Memory B cell (primary cell): ENCODE measurements at places on chromosomes 6 and 20.
A peak's percentile ranks its signal among the peaks of the same experiment; 100 is the strongest.

DNA sequence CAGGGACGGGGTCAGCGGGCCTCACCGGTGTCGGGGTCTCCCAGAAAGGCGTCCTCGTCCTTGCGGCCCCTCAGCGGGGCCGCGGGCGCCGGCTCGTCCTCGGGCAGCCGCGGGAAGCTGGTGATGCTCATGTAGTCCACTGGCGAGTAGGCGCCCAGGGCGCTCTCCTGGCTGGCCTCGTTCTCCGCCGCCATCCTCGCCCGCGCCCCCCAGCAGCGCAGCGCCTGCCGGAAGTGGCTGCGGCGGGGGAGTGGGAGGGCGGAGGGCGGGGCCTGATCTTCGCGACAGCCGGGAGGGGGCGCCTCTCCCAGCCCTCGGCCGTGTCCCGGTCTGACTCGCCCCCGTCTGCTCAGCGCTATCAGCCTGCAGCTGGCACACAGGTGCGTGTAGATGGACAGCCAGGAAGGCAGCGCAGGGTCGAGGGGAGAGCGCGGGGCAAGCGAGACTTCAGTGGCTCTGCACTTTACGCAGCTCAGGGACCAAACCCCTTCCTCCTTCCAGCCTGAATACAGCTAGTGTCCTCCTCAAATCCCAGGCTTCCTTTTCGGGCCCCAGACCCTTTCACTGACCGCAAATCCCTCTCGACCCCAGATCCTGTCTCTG is at the start of gene GGT7:
Gene GGT7, minus strand, starts transcription at position 235 of the 603 bp plus-strand sequence. Its CDS starts 41 bp downstream, at position 194.
- peak; percentile 86 for DNase-seq

GRCh38 chr20:44067650-44068081 is 119.3 kb downstream of the JPH2 start:
- DNase-seq, result no peak

DNA sequence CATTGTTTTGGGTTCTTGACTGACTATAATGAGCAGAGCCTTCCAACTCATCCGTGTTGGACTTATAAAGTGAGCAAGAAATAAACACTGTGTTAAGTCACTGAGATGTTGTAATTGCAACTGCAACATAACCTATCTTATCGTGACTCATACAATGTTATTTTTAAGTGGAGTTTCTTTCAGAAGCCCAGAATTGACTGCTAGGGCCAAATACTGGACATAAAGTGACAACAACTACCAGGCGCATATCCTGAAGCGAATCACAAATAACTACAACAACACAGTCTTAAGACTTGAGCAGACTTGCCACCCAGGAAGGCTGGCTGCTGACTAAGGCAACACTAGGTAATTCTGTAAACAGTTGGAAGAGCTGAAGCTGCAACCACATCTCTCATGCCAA is 326.6 kb downstream of the COL12A1 start:
- no peak for DNase-seq

- no peak for DNase-seq
Measured at GRCh38 chr6:134735461-134735860, 214.4 kb downstream of the ALDH8A1 start.

- no peak for DNase-seq
Measured at GRCh38 chr6:46468403-46469010, 22.7 kb downstream of the RCAN2 start.

DNA sequence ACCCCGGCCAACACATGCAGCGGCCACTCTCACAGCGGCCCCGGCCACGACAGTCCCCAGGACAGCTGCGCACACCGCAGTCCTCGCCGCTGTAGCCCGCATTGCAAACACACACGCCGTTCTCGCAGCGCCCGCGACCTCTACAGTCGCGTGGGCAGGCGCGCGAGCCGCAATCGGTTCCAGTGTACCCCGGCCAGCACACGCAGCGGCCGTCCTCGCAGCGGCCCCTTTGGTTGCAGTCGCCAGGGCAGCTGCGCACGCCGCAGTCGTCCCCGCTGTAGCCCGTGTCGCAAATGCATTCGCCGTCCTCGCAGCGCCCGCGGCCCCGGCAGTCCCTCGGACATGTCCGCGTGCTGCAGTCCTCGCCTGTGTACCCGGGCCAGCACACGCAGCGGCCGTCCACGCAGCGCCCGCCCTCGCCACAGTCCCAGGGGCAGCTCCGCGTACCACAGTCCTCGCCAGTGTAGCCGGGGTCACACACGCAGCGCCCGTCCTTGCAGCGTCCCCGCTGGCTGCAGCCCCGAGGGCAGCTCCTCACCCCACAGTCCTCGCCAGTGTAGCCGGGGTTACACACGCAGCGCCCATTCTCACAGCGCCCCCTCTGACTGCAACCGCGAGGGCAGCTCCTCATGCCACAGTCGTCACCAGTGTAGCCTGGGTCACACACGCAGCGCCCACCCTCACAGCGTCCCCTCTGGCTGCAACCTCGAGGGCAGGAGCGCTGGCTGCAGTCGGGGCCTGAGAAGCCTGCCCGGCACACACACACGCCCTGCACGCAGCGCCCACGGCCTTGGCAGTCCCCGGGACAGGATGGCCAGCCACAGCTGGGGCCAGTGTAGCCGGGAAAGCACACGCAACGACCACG is 12.5 kb downstream of the TNXB start:
- DNase-seq, result no peak
